ENCODE measurements at places on chromosomes 12 and 14.

- DNase-seq, result peak; percentile 72
Measured at GRCh38 chr12:48988030-48988649, 10.0 kb downstream of the WNT1 start.

DNA sequence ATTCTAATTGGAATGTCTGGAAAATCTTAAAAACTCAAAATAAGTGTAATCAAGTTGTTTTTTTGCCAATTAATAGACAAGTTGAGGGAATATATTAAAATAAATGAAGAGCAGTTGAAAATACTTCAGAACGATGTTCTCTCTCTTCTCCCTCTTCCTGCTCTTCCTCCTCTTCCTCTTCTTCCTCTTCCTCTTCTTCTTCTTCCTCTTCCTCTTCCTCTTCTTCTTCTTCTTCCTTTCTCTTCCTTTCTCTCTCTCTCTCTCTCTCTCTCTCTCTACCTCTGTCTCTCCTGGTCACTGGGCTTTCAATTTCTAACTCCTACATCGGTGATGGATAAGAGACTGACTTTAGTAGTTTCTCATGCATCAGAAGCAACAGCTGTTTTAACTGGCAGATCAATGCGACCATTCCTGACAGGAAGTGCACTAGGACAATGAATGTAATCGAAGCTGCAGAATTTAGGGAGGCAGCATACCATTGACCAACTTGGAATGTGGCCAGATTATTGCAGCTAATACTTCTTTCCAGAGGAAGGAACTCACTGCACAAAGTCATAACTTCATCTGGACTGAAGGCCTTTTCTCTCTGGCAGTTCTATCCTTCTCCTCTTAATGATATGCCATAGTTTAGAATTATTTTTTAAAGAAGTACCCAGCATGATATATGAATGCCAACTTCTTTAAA is 13.8 kb upstream of the TMTC2 start:
- no peak for DNase-seq

DNA sequence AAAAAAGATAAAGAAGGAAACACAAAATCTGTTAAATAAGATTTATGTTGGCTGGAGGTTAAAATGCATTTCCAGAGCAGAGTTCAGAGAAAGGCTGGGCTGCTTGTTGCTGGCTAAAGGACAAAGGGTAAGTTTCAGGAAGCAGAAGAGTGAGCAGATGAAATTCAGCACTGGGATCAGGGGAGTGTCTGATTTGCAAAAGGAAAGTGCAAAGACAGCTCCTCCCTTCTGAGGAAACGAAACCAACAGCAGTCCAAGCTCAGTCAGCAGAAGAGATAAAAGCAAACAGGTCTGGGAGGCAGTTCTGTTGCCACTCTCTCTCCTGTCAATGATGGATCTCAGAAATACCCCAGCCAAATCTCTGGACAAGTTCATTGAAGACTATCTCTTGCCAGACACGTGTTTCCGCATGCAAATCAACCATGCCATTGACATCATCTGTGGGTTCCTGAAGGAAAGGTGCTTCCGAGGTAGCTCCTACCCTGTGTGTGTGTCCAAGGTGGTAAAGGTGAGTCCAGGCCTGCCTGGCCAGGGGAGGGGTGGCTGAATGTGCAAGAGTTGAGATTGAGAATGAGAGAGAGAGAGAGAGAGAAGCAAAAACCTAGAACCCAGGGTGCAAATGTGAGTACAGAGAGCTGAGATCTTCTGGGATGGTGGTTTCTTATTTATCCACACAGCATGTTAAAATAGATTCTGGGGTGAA is at the start of gene OAS1:
TSS of gene OAS1 (plus strand) at position 251 of the 703 bp plus-strand sequence. CDS start at position 329, 78 bp downstream.
- peak; percentile 71 for DNase-seq

- no peak for DNase-seq
Measured at GRCh38 chr14:106276326-106277267, 750.2 kb downstream of the TMEM121 start.

DNA sequence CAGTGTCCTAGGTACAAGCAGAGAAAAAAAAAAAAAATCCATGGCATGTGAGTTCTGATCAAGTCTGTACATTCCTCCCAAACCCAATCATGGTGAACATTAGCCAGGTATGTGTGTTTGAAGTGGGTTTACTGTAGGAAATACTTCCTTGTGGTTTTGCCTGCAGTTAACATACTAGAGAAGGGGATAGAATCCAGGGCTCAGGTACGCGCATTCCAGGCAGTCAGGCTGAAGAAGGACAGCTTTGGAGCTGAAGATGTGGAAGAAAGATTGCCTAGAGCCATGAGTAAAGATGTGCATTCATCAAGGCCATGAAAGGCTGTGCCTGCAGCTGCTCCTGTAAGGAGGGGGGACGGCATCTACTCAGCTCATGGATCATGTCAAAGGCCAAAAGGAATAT is 88.2 kb upstream of the NTF3 start:
- no peak for DNase-seq

GRCh38 chr12:64253356-64253755 is 31.3 kb upstream of the KICS2 start:
- DNase-seq, result no peak

- no peak for DNase-seq
Measured at GRCh38 chr12:24759155-24759554, 189.7 kb downstream of the BCAT1 start.

- DNase-seq, result no peak
Measured at GRCh38 chr12:131687346-131688125, 23.4 kb upstream of the SFSWAP start.

DNA sequence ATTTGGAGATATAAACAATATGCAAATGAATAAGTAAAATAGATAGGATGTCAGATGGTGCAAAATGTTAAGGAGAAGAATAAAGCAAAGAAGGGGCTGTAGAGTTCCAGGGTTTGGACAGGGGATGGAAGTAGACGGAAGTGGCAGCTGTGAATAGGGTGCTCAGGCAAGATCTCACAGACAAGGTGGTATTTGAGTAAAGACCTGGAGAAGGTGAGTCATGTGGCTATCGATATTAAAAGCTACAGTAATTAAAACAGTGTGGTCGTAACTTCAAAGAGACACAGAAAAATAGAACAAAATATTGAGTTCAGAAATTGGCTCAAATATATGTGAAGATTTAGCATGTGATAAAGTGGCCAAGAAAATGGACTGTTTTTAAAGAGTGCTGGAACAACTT is 61.3 kb upstream of the SLC38A2 start:
- DNase-seq, result no peak

GRCh38 chr12:62530596-62530995 is 64.0 kb downstream of the MON2 start:
- no peak for DNase-seq

- no peak for DNase-seq
Measured at GRCh38 chr14:50964683-50965390, 20.6 kb upstream of the PYGL start.

- no peak for DNase-seq
Measured at GRCh38 chr12:97452839-97453238, 9.8 kb upstream of the RMST start.

DNA sequence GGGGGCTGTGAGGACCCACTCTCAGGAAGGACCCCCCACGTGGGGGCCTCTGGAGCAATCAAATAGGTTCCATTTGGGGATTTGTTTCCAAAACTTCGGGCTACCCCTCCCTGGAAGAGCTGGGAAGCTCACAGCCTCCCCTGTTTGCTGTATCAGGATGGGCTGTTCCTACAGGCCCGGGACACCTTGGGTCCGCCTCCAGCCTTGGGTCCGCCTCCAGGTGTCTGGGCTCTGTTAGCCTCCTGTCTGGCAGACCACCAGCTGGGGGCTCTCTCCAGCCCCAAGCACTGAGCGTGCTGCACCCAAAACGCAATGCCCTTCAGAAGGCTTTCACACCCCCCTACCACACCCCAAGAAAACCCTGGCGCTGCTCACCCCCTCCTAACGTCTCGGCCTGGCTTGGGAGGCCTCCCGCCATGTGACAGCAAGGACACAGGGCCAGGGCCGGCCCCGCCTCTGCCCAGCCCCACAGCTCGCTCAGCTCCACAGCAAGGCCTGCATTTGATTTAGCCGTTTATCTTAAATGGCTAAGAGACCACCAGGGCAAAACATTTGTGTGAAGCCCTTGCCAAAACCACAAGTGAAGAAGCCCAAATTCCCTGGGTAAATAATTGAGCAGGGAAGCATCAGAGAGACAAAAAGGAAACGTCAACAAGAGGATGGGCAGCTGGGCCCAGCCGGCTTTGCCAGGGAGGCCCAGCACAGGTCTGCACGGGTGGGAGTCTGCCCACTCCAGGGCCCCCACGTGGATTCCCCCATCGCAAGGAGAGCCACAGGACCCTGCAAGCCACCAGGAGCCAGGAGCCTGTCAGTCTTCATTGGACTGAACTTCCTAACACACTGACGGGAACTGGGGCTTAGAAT is 39.9 kb downstream of the BCL11B start:
- no peak for DNase-seq

DNA sequence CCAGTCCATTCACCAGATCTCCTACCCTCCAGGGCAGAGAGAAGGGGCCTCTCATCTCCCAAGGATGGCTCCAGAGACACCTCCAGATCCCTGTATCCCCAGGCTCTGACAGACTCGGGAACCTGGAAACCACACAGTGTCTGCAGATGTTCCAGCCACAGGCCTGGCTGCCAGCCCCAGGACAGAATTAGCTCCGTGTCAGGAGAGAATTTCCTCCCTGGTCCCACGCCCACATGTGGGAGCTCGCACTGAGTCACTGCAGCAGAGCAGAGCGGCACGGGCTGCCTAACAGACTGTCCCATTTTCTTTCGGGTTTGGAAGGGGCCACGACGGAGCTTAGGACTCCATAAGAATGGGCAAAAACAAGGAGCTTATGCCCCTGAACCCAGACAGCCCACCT is 33.6 kb downstream of the CMKLR1 start:
- peak; percentile 24 for DNase-seq

- no peak for DNase-seq
Measured at GRCh38 chr12:45098766-45099165, 47.9 kb upstream of the DBX2 start.

DNA sequence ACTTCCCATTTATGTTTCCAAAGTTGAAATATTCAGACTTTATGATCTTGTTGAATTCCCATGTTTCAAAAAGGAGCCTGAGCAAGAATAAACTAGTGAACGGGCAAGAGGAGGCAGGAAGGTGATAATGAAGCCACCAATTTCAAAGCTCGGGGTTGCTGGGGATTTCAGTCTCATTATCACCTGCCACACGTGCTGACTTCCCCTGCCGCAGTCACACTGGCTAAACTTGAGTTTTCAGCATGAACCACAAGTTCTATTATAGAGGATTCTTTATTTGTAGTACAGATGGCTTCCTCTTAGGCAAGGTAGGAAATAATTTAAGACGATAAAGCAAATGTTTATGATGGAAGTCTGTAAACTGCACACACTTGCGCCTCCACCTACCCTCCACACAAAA is 18.1 kb upstream of the DIABLO start:
- DNase-seq, result no peak

DNA sequence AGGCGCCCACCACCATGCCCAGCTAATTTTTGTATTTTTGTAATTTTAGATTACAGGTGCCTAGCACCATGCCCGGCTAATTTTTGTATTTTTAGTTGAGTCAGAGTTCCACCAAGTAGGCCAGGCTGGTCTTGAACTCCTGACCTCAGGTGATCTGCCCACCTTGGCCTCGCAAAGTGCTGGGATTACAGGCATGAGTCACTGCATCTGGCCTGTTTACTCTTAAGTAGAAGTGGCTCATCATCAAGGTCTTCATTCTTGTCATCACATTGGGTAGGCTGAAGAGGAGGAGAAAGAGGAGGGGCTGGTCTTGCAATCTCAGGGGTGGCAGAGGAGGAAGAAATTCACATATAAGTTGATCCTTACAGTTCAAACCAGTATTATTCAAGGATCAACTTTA is 152.4 kb upstream of the ATP2B1 start:
- DNase-seq, result no peak

- DNase-seq, result no peak
Measured at GRCh38 chr12:131126662-131127173, 173.0 kb downstream of the ADGRD1 start.

DNA sequence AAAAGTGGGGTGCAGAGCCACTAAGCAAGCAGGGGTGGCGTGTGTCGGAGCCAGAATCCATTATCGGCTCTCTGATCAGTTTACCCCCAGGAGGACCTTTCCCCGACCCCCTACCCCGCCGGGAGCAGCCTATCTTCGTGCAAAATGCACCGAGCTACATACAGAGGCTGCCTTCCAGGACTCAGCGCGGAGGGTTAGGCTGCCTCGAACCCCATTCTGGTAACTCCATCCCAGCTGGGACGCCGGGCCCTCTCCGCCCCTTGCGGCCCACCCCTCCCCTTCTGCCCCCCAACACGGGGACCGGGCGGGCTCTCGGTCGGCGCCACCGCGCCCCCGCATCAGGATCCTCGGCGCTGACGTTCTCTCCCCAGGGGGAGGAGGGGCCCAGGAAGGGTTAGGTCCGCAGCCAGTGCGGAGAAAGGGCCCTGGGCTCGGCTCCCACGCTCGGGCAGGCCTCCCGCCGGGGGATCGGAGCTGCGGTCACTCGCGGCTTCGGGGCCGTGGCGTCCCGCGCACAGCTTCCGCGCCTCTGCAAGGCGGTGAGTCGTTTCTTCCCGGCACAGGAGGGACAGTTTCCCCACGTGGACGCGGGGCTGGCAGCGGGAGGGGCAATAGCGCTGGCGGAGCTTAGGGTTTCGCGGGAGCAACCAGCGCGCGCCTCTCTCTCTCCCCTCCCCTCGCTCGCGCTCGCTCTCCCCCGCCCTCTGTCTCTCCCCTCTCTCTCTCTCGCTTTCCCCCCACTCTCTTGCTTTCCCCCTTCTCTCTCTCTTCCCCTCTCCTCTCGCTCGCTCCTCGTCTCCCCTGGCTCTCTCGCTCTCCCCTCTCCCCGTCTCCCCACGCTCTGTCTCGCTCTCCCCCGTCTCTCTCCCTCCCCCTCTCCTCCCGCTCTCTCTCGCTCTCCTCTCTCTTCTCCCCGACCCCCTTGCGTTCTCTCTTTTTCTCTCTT is 12.5 kb upstream of the MAP3K9 start:
- DNase-seq, result peak; percentile 24

- DNase-seq, result no peak
Measured at GRCh38 chr14:105146181-105146975, 22.2 kb downstream of the JAG2 start.

GRCh38 chr14:29233188-29233587 is 466.6 kb downstream of the FOXG1 start:
- no peak for DNase-seq

GRCh38 chr12:32178341-32179010 is 71.8 kb downstream of the BICD1 start:
- DNase-seq, result no peak

DNA sequence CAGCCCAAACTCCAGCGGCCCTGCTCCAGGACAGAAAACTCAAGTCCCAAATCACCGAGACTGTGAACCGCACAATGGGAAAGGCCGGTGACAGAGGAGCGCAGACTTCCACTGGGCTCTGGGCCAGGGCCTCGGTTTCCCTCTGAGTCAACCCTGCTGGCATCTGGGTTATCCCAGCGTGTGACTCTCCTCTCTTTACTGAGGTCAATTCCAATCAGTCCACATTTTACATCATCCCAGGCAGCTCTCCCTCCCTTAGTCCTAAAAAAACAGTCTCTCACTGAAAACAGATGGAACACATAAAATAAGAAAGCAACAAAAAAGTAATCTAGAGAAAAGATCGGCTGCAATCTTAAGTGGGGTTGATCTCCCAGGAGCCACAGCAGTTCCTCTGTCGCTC is 36.9 kb downstream of the ITPK1 start:
- no peak for DNase-seq

GRCh38 chr12:80838024-80838658 is 99.6 kb downstream of the LIN7A start:
- DNase-seq, result no peak
